ENCODE measurements at places on chromosomes 3 and 15.

DNA sequence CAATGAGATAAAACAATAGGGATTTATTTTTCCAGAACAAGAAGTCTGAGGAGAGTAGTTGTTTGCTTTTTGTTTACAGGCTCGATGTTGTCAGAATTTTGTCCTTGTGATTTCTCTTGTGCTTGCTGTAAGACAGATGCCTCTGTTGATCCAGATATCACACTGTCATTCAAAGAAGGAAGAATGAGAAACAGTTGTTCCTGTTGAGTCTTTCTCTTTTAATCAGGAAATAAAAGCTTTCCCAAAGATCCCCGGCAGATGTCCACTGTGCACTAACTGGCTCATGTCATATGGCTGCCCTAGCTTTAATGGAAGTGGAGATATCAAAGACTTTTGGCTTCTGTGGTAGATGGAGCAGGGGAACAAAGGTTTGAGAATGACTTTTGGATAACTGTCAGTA lies 6.8 kb downstream of the SERPINI1 start:
- no peak for DNase-seq

DNA sequence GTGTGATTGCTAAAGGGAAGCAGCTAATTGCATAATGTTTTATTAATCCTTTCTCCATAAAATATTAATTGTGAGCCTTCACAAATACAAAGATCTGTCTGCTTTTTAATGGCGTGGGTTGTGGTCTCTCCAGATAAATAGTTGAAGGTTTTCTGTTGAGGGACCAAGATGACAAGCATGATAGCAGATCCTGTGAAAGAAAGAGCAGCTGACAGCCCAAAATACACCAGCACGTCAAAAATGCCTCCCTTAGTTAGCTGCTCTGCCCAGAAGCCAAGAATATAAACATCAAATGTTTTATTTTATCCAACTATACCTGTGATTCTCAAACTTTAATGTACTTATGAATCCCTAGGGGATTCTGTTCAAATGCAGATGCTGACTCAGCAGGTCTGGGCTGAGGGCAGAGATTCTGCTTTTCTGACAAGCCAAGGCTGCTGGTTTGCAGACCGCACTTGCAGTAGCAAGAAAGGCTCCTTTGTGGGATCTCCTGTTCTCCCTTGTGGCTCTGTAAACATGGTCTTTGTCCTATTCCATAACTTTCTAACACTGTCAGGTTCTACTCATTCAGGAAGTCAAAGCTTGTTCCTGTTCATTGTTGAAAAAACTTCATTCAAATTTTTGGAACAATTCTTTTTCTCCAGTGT lies 119.1 kb upstream of the SLC25A36 start:
- no peak for DNase-seq

- no peak for DNase-seq
Measured at GRCh38 chr3:4251412-4251811, 51.8 kb upstream of the SETMAR start.

DNA sequence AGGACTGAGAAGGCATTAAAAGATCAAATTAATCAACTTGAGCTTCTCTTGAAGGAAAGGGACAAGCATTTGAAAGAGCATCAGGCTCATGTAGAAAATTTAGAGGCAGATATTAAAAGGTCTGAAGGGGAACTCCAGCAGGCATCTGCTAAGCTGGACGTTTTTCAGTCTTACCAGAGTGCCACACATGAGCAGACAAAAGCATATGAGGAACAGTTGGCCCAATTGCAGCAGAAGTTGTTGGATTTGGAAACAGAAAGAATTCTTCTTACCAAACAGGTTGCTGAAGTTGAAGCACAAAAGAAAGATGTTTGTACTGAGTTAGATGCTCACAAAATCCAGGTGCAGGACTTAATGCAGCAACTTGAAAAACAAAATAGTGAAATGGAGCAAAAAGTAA lies 149.7 kb upstream of the LRRFIP2 start:
- no peak for DNase-seq

- no peak for DNase-seq
Measured at GRCh38 chr3:155455765-155456164, 162.3 kb upstream of the STRIT1 start.

DNA sequence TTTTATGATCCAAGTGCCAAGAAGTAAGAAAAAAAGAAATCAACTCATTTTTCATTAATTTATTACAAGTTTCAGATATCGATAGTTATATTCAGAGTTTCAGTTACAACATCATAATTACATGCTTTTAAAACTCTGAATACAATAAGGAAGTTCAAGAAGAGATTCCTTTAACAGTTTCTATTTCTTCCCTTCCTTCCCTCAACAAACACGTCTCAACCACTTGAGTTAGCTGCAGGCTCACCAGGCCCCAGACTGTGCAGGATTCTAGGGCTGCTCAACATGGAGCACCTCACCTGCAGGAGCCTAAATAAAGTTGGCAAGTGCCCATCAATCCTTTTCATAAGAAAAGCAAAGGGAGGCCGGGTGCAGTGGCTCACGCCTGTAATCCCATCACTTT lies 79.2 kb upstream of the FNDC3B start:
- DNase-seq, result no peak

DNA sequence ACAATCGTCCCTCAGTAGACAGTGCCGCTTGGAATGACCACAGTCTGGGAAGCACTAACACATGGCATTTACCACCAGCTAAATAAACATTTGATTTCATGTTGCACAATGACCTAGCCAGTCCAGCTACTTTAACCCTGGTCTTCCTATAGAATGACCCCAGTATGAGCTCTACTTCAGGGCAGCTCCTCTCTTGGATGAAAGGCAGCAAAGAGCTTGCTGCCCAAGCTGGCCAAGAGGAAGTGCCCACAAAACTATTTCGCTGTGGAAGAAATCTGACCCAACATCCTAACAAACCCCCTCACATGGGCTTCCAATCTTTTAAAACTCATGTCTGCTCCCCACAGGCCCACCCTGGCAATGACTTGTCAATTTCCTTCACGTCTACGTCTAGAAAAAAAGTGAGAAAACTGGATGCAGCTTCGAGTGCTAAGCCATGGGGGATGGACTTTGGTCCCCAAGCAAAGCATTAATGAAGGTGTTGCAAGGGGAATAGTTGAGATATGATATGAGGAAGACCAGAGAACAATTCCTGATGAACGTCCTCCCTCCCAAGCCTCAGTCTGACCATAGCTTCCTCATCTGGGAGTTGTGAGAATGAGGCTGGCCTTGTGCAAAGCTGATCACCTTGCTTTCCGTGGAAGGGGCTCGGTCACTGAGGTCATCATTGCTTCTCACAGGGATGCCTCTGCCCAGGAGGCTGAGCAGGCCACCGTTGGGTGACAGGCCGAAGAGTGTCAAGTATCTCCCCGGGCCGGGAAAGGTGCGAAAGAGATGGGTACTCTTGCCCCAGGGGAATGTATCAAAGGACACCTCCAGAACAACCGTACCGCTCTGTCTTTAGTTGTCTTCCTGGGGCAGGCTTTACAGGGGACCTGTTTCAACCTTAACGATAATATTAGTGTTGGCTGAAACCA lies 964 bp downstream of the SLC25A20 start:
- DNase-seq, result no peak

- no peak for DNase-seq
Measured at GRCh38 chr3:112395181-112395895, 62.4 kb downstream of the CD200 start.

GRCh38 chr3:133970339-133970738 lies 59.4 kb downstream of the SLCO2A1 start:
- DNase-seq, result no peak

GRCh38 chr15:69857686-69858391 lies 239.9 kb downstream of the TLE3 start:
- no peak for DNase-seq

DNA sequence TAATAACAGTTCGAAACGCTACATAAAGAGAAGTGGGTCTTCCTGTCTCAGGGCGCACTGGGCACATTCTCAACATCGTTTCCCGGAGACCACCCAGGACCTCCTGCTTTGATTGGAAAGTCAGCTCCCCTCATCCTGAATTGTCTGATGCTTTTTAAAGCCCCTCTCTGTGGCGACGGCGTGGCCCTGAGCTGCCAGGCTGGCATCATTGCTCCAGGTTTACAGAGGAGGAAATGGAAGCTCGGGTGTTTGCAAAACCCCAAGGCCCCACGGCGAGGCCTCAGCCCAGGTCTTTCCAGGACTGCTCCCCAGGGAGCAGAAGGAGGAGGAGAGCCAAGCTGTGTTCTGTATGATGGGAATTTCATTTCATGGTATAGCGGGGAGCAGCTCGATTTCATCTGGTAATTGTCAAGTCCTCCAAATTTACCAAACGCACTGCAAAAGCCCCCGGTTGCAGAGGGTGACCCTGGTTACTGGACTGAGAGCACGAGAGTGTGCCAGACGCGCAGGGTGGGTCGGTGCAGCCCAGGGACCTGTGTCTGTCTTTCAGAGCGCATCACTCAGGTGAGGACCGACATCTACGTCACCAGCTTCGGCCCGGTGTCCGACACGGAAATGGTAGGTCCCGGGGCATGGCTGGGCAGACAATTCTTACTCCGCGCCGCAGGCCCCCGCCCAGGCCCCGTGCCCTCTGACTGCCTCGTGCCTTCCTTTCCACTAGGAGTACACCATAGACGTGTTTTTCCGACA lies 15.9 kb downstream of the GABRA5 start:
- DNase-seq, result no peak

DNA sequence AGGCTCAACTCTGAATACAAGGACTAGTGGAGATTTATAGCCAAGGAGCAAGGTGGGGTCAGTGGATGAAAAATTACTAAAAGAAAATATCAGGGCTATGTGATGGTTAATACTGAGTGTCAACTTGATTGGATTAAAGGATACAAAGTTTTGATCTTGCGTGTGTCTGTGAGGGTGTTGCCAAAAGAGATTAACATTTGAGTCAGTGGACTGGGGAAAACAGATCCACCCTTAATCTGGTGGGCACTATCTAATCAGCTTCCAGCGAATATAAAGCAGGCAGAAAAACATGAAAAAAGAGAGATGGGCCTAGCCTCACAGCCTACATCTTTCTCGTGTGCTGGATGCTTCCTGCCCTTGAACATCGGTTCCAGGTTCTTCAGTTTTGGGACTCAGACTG lies 14.4 kb upstream of the SENP7 start:
- no peak for DNase-seq

GRCh38 chr15:85475711-85476110 lies 95.3 kb downstream of the AKAP13 start:
- no peak for DNase-seq

GRCh38 chr3:15339786-15340215 lies 7.4 kb upstream of the SH3BP5 start:
- DNase-seq, result no peak

- no peak for DNase-seq
Measured at GRCh38 chr15:57640930-57641682, 49.4 kb downstream of the MYZAP start.

- DNase-seq, result no peak
Measured at GRCh38 chr15:78672285-78673014, 31.4 kb upstream of the CHRNB4 start.

- DNase-seq, result no peak
Measured at GRCh38 chr3:158709666-158710083, 22.6 kb downstream of the RARRES1 start.

- no peak for DNase-seq
Measured at GRCh38 chr3:60755094-60755493, 496.2 kb downstream of the FHIT start.

DNA sequence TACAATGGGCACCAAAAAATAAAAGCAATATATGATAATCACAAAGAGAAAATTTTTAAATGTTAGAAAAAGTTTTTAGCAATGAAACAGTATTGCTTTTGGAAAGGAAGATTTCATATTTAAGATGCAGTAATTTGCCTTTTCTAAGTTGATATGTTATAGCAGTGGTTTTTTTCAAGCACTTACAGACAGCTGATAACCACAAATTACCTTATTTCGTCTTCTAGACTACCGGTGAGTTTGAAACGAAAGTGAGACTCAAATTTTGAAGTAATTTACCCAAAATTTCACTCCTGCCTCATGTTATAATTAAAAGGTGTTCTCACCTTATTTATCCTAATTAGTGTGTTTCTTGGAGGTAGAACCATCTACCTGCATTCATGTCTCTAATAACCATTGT lies 207.8 kb downstream of the MCTP2 start:
- DNase-seq, result no peak

DNA sequence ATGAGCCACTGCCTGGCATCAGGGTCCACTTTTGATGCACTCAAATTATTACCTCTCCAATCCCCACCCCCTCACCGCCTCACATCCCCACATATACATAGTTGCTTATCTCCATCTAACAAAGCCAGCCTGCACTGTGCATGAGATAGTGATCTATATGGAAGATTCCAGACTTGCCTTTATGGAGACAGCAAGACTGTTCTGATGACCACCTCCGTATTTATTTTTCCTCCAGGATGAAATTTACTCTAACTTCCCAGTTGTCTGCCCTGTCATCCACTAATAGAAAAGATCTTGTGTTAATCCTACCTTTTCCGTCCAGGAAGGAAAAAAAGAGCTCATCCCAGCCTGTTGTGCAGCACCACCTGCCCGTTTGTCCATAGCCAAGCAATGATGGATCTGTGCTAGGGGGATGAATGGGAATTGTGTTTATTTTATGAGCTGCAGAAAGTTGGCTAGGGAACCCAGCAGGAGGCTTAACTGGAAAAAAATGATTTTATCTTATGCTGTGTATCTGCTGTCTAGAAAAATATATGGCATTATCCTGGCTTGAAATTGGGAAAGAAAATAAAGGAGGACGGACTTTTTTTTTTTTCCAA lies 114.5 kb downstream of the CD47 start:
- DNase-seq, result no peak

DNA sequence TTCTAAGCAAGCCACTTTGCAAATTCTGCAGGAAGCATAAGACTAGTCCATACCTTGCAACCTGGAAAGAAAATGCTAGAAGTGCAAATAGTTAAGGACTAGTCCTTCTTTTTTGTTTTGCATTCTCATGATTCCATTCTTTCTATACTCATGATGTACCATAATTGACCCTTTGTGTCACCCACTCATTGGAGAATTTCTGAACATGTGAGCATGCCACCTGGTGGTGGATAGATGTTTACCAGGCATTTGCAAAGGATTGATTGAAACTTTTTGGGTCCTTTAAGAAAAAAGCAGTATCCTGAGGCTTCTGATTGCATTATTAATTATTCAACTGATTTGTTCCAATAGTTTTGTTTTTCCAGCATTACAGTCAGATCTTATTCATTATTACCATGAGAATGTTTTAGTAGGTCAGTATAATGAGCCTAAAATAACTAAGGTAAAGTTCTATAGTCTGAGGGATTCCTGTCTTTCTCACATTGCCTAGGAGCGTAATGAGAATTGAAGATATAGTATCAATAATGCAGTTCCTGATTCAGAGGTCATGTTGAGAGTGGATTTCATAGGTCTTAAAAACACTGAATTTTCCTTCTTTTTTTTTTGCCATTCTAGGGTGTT lies 20.2 kb upstream of the DIPK2A start:
- DNase-seq, result no peak

DNA sequence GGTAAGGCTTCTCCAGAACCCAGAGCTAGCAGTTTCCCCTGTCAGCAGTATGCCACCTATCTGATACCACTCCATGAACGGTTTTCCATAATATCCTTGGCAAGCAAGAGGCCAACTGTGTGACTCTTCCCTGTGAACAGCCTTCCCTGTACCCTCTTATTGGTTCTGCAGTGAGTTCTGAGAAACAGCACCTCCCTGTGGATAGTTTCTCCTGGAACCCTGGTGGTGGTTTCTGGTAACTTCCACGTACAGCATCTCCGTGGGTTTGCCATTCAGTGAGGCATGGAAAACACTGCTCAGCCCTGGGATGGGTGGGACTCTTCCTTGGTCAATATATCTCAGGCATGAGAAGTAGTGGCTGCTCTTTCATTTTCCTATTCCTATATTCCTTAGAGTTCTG lies 19.4 kb upstream of the SERPINI2 start:
- DNase-seq, result no peak

- no peak for DNase-seq
Measured at GRCh38 chr15:95761501-95762165, 568.9 kb upstream of the NR2F2 start.

GRCh38 chr3:41630708-41631107 lies 331.2 kb downstream of the ULK4 start:
- no peak for DNase-seq
